Cerebellum (tissue), 4 donors: ENCODE measurements at places on chromosomes 13 and 19. TPM values are rescaled to one million over a fixed set of nuclear protein-coding genes. Genes with fewer than 3 reads are reported as not detected.
A peak's percentile ranks its signal among the peaks of the same experiment; 100 is the strongest.

Gene MEIOSIN
- total RNA-seq, result not detected

Gene SHISA2
- 12.6 TPM for total RNA-seq

Gene ZNF700
- 16.6 TPM for total RNA-seq

Gene ZNF582
- total RNA-seq, result 7.4 TPM

Gene DACT3
- total RNA-seq, result 6.6 TPM

Gene EMC10
- 42.2 TPM for total RNA-seq

Gene LYPD3
- total RNA-seq, result not detected

Gene NCAN
- 85.3 TPM for total RNA-seq

Gene APOC4
- not detected for total RNA-seq

Gene ZNF575
- total RNA-seq, result 0.27 TPM

Gene CFD
- 1.8 TPM for total RNA-seq

Gene PRPF31
- 23.9 TPM for total RNA-seq

Gene QPCTL
- total RNA-seq, result 2.4 TPM

Gene PRSS57
- total RNA-seq, result not detected

Gene LACC1
- total RNA-seq, result 2.4 TPM

Gene CEACAM19
- total RNA-seq, result 1.8 TPM

Gene ZNF737
- total RNA-seq, result 74.9 TPM

GRCh38 chr13:41916173-41916954 is 44.5 kb downstream of the VWA8 start:
- DNase-seq, result no peak

DNA sequence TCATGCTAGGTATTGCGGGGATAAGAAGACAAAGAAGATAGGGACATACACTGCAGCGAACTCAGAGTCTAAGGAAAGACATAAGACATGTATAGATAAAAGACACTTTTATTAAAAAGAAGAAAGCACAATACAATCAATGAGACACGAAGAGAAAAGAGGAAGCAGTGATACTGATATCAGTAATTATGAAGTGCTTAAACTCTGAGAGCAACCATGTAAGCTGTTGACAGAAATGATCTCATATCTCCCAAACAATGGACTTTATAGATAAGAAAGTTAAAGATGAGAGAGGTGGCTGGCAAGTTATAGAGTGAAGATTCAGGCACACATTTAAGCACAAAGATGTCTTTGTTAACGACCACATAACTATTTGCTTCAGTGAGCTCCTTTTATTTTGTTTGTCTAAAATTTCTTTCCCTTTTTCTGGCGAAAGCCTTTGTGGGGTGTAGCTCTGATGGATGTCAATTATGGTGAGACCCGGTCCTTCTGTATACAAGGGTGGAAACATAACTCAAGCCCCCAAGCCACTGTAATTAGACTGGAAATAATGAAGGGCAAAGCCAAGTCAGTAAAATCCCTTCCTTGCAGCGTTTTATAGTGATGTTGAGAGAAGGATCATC is 818.0 kb upstream of the SLC10A2 start:
- DNase-seq, result no peak

DNA sequence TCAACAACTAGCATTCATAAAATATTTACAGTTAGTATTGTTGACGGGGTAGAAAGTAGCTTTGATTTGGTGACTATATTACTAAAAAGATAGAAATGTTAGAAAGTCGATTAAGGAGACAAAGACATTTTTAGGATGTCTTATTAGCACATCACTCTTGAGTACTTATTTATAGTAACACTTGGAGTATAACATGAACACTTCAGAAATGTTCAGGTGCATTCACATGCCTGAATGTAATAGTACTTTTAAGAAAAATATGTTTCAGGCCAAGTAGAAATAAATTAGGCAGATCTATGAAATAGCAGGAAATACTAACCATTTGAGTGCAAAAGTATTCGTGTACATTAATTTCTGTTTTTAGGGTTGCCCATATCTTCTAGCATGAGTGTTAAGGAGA is 70.4 kb downstream of the CDK8 start:
- no peak for DNase-seq

DNA sequence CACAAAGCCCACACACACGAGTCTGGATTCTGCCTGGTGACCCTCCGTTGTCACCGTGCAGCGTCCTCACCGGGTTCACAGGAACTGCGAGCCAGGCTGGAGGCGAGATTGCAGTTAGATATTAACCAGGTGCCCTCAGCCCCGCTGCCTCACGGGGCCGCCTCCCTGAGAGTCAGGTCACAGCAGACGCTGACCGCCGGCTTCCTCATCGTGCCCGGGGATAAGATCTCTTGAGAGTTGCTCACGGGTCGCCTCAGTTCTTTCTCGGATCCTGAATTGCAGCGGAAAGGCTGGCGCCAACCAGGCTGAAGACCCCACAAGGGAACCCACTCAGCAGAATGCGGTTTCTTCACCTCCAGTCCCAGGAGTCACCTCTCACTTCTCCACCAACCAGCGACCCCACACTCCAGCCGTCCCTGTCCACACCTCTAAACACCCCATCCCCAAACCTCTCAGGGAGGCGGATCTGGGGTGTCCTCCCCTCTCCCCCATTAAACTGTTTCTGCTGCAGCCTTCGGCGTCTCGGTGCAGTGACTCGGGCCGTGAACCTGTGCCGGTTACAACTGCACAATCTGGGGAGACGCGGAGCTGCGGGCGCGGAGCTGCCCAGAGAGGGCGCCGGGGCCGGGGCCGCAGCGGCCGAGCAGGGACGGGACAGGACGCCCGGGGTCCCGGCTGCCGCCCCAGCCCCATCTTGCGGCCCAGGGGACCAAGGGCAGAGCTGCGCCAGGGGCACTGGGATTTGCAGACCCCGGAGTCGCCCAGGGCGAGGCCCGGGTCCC is 591 bp downstream of the ZNF823 start:
- peak; percentile 11 for DNase-seq

- peak; percentile 100 for DNase-seq
These were observed at the start of gene CIRBP for GRCh38 chr19:1269065-1269477. TSS of gene CIRBP (plus strand) at chr19:1269332. CDS start at chr19:1270934, 1,602 bp downstream.

DNA sequence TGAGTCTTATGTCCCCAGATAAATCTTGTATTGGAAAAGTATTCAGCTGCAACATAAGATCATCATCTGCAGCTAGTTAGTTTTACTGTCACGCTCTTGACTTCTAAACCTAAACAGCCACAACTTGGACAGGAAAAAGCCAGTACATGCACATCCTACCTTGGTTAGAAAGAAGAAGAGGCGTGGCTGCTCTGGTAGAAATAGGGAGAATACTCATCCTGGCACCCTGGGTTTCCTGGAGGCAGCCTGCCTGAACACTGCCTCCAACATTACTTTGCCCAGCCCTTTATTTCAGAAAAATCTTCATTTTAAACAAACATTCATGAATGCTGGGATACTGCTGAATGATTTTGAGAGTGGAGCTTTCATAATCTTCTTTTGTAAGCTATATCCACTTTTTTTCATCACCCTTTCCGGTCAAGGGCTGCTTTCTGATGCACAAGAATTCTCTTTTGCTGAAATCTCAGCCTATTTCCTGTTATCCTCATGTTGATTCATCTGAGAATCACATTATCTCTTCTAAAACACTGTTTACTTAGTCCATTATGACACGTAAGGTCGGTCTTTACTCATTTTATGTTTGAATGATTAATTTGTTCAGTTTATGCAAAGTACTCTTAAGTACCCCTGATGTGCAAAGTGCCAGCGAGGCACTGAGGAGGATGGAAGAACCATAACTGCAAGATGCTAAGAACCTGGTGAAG is 55.2 kb downstream of the STARD13 start:
- no peak for DNase-seq

GRCh38 chr19:17473041-17473440 is 2.7 kb downstream of the SLC27A1 start:
- DNase-seq, result no peak

GRCh38 chr13:40190641-40191100 is 475.8 kb downstream of the FOXO1 start:
- no peak for DNase-seq

- DNase-seq, result peak; percentile 29
These were observed 1.3 kb downstream of the SAFB start for GRCh38 chr19:5624018-5624663.

DNA sequence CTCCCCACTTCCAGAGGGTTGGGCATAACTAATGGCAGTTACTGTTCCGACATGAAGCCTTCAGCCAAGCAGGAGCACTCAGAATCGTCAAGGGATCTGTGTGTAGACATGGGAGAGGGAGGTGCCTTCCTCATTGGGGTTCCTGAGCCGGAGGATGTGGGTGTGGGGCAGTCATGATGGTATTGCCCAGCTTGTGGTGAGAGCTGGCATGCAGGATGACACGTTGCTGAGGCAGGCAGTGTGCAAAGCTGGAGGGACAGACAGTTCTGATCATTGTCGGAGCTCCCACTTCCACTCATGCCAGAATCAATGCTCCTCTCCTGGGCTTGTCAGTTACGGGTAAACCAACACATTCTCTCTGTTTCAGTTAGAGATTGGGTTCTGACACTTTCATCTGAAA is 83.9 kb upstream of the TSC22D1 start:
- DNase-seq, result no peak

GRCh38 chr13:23833733-23834611 is 55.2 kb downstream of the MIPEP start:
- no peak for DNase-seq

DNA sequence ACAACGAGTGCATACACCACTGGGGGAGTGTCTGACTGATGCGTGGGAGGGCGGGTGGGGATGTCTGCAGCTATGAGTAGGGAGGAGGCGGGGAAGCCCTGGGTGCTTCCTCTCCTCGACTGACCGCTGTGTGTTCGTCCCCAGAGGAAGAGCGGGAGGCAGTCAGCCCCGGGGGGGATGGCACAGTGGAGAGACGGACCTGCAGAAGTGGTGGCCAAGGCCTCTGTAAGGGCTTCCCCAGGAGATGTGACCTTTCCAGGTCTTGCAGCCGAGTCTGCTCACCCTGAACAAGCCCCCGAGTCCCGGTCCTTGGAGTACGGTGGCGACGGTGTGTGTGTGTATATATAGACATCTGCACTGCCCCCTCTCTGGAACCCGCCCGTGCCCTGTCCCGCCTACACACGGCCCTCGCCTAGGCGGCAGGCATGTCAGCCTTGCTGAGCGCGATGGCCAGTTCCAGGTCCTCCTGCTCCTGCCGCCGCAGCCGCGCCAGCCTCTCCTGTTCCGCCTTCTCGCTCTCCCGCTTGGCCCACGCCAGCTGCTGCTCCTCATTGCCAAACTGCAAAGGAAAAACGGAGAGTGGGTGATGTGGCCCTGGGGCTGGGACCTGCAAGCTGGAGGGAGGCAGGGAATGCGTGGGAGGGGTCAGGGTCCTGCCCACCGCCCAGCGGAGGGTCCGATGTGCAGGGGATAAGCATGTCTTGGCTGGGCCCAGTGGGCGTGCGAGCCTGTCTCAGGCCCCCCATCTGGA is 30.8 kb downstream of the KLF2 start:
- peak; percentile 23 for DNase-seq

GRCh38 chr13:57631596-57632275 is at the start of gene PCDH17:
TSS of gene PCDH17 (plus strand) at chr13:57631744. CDS start at chr13:57632547, 803 bp downstream.
- no peak for DNase-seq

GRCh38 chr13:18212873-18213272 is 968.8 kb downstream of the TUBA3C start:
- DNase-seq, result no peak

GRCh38 chr13:38135592-38135991 is 214.1 kb upstream of the UFM1 start:
- DNase-seq, result no peak

- DNase-seq, result no peak
These were observed 146.2 kb upstream of the FNDC3A start for GRCh38 chr13:48829536-48829935.

DNA sequence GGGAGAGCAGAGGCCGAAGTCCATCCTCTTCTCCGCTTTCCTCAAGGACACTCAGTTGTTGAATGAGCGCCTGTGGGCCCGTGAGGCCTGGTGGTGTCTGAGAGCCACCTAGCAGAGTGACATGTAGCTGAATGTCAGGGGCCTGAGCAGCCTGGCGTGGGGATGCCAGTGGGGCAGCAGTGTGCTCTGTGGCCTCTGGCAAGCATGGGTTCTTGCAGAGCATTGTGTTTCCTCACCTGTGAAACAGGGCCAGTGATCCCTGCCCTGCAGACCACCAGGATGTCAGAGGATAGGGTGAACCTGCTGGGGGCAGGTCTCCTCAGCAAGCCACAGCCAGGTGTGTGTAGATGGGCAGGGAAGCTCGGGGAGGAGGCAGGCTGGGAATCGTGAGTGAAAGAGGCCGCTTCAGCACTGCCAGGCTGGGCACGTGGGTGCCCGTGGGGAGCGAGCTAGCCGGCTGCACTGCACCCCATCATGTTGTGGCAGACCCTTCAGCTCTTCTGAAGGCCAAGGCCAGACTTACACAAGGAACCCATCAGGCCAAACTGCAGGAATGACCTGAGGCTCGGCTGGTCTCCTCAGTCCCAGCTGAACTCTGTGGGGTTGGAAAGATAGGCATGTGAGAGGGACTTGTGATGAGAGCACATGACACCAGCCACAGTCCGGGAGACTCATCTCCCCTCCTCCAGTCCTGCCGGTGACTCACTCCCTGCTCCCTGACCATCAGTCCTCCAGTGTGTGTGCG is 5.0 kb downstream of the PPP1R37 start:
- no peak for DNase-seq

DNA sequence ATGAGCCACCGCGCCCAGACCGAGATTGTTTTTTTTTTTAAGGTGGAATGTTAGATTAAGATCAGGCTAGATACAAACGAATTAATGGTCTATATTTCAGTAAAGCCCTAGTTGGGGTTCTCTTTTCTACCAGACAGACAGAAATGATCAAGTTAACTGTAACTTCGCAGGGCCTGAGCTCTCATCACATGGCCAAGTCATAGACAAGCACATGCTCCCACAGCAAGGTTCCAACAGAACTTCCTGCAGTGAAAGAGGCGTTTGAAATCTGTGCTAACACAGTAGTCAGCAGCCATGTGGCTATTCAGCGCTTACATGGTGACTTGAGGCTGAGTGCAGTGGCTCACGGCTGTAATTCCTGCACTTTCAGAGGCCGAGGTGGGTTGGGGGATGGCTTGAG is 34.7 kb upstream of the SEMA6B start:
- no peak for DNase-seq

GRCh38 chr13:33931397-33932311 is 113.7 kb downstream of the RFC3 start:
- DNase-seq, result no peak

- DNase-seq, result no peak
These were observed 754.5 kb downstream of the DIAPH3 start for GRCh38 chr13:59409211-59409610.

- no peak for DNase-seq
These were observed 10.6 kb downstream of the CCDC8 start for GRCh38 chr19:46402725-46403124.

GRCh38 chr13:27969082-27969865 is at the start of gene CDX2:
TSS of gene CDX2 (minus strand) at chr13:27969315. CDS start at chr13:27969006, 309 bp downstream.
- no peak for DNase-seq

GRCh38 chr13:50130123-50130946 is 115.1 kb downstream of the KCNRG start:
- no peak for DNase-seq

- no peak for DNase-seq
These were observed 7.5 kb upstream of the GJA3 start for GRCh38 chr13:20168396-20168795.

- no peak for DNase-seq
These were observed 628.2 kb upstream of the SLITRK5 start for GRCh38 chr13:87042946-87043345.
